Purkinje cell (primary cell): ENCODE measurements at places on chromosomes 16 and 17. TPM values are rescaled to one million over a fixed set of nuclear protein-coding genes. Genes with fewer than 3 reads are reported as not detected.

C17orf67 gene
- 1.1 TPM in 1 of 2 replicates, not detected in the other for polyA plus RNA-seq

EMC8 gene
- polyA plus RNA-seq, result 21.1 and 22.4 TPM in 2 replicates

KRT12 gene
- not detected in 2 replicates for polyA plus RNA-seq

FOXJ1 gene
- polyA plus RNA-seq, result not detected in 2 replicates

ZSCAN32 gene
- 5.8 and 6.4 TPM in 2 replicates for polyA plus RNA-seq

MAP3K3 gene
- polyA plus RNA-seq, result 0.35 and 0.85 TPM in 2 replicates

CPD gene
- 14.3 and 15.2 TPM in 2 replicates for polyA plus RNA-seq

GP1BA gene
- polyA plus RNA-seq, result 0.31 and 0.38 TPM in 2 replicates

GJD3 gene
- polyA plus RNA-seq, result not detected in 2 replicates

C16orf89 gene
- 3.8 and 5.6 TPM in 2 replicates for polyA plus RNA-seq
